ENCODE measurements at places on chromosomes 5 and 9.
A peak's percentile ranks its signal among the peaks of the same experiment; 100 is the strongest.

DNA sequence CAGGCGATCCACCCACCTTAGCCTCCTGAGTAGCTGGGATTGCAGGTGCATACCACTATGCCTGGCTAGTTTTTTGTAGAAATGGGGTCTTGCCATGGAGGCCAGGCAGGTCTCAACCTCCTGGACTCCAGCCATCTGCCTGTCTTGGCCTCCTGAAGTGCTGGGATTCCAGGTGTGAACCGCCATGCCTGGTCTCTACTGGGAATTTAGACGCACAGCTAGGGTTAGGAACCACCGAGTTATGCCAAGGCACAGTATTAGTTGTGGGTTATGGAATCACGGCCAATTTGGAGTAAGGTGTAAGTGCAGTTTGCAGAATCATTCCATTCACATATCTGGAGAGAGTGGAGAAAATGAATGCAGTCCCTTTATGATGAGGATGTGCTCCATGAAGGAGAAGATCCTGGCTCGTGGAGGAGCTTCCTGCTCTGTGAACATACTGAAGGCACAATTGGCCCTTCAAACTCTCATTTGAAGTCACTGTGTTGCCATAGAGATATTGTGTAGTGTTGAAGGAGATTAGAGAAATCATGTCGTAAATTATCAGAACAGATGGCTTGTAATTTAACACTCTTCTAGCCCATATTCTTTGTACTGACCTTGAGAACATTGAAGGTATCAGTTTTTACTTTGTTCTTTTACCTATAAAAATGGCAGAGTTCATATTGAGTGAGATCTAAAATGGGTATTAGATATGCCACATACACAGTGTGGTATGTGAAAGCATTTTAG, 18.8 kb downstream of the TRIO start:
- H3K27me3 ChIP-seq = no peaks in the 10 kb centered on the region
- no peak overlapping the region for H3K27ac ChIP-seq
- H3K36me3 ChIP-seq = no peaks in the 10 kb centered on the region
- H3K4me1 ChIP-seq = no peaks in the 10 kb centered on the region
- DNase-seq = no peak
- H3K4me3 ChIP-seq = no peak overlapping the region

DNA sequence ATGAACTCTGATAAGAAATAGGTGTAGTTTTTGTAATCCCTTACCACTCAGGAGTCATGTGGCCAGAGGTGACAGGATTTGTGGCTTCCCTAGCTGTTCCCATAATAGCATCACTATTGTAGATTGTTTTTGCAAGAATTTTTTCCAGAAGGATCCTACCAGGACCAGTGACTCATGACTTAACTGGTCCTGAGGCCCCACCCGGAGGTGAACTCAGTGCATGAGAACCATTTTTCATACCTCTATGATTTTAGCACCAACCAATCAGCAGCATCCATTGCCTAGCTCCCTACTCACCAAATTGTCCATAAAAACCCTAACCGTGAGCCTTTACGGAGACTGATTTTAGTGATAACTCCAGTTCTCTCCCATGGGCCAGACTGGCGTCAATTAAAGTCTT, 484.8 kb downstream of the PSAT1 start:
- H3K36me3 ChIP-seq = no peaks in the 10 kb centered on the region
- no peak overlapping the region for H3K4me3 ChIP-seq
- no peak for DNase-seq
- no peaks in the 10 kb centered on the region for H3K4me1 ChIP-seq

GRCh38 chr5:10724781-10725507, 36.1 kb downstream of the DAP start:
- H3K27ac ChIP-seq = no peak overlapping the region
- DNase-seq = no peak
- H3K4me1 ChIP-seq = no peaks in the 10 kb centered on the region
- H3K27me3 ChIP-seq = no peaks in the 10 kb centered on the region

DNA sequence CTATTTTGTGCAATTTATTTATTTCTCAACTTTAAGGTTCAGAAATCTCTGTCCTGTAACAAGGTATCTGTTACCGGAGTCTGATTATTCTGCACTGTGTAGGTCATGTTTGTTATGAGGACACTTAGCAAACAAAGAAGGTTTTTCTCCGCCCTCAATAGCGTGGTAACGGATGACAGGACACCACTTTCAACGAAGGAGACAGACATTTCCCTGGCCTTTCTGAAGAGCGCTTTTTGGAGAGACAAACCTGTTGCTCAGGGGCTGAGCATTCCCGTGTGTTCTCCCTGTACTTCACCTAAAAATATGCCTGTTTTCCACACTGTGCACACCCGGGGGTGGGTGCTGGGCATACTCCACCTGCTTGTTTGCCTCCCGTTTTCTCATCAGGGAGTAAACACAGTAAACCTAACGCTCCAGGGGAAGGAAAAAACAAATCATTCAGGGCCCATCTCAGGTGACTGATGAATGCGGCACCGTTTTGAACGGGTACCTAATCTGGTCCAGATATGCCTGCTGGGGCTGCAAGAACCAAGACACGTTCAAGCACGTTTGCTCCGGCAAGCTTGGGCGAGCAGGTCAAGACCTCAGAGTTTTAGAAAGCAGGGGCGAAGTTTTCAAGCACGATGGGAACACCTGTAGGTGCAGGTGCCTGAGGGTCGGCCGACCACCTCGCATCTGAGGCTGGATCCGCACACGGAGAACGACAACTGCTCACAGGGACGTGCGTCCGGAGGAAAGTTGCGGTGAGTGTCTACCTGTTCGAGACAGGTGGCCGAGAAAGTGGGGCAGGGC, 859 bp downstream of the RETREG1 start:
- peak; percentile 33 for DNase-seq
- no peaks in the 10 kb centered on the region for H3K36me3 ChIP-seq
- H3K27me3 ChIP-seq = no peaks in the 10 kb centered on the region
- peak overlapping the region; percentile 65 for H3K27ac ChIP-seq
- H3K4me3 ChIP-seq = peak overlapping the region; percentile 93

GRCh38 chr5:138468966-138469539, 3.8 kb downstream of the EGR1 start:
- peaks cover 9% of the 10 kb centered on the region for H3K36me3 ChIP-seq
- H3K4me1 ChIP-seq = peaks cover 34% of the 10 kb centered on the region
- DNase-seq = no peak
- H3K27me3 ChIP-seq = no peaks in the 10 kb centered on the region
- no peak overlapping the region for H3K27ac ChIP-seq
- H3K4me3 ChIP-seq = no peak overlapping the region

GRCh38 chr5:33184367-33184766, 256.4 kb upstream of the TARS1 start:
- H3K27me3 ChIP-seq = no peaks in the 10 kb centered on the region
- H3K4me1 ChIP-seq = no peaks in the 10 kb centered on the region
- H3K4me3 ChIP-seq = no peak overlapping the region
- no peaks in the 10 kb centered on the region for H3K36me3 ChIP-seq
- no peak overlapping the region for H3K27ac ChIP-seq
- no peak for DNase-seq

DNA sequence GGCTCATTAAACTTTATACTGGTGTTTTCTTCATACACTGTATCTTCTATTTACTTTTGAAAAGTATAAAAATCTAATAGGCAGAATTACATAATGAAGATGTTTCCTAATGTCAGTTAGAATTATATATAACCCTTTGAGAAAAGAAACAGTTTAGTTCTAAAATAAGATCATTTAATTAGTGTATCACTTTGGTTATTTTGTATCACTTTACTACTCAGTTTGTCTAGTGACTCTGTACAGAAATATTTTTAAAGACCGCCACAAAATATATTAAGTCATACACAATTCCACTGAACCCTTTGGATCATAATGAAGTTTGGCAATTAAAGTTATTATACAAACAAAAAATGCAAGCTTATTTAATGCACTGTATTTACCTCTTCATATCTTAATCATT, 15.0 kb downstream of the RFX3 start:
- no peak overlapping the region for H3K27ac ChIP-seq
- H3K4me3 ChIP-seq = no peak overlapping the region
- no peak for DNase-seq
- no peaks in the 10 kb centered on the region for H3K36me3 ChIP-seq
- peaks cover 3% of the 10 kb centered on the region for H3K4me1 ChIP-seq
- no peaks in the 10 kb centered on the region for H3K27me3 ChIP-seq

GRCh38 chr9:134779640-134780039, 101.0 kb upstream of the FCN2 start:
- no peak overlapping the region for H3K4me3 ChIP-seq
- no peaks in the 10 kb centered on the region for H3K36me3 ChIP-seq
- H3K4me1 ChIP-seq = no peaks in the 10 kb centered on the region
- H3K27ac ChIP-seq = no peak overlapping the region
- H3K27me3 ChIP-seq = no peaks in the 10 kb centered on the region
- no peak for DNase-seq
